ENCODE measurements at places on chromosomes 5 and 9.

- no peak for DNase-seq
These were observed 94.1 kb downstream of the CDC42SE2 start for GRCh38 chr5:131357739-131358561.

DNA sequence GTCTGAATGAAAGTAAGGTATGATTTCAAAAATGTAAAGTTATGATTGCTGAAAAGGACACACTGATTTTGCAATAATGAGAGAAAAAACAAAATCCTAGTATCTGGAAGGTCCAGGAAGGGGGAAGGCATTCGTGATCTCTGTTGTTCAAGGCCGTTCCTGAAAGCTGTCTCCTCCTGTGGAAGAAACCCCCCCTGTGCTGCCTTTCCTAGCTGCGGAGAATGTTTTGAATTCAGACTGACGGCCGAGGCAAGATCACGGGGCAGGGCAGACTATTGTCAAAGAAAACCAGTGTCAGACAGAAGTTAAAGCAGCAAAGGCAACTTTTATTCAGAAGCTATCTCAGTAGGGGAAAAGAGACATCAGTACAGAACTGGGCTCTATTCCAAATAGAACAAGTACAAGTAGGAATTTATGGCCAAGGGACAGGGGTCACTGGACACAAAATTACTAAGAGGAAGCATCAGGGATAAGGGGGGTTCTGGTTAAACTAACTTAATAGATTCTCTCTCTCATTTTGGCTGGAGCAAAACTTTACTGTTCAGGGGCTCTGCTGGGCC lies 61.9 kb upstream of the IGFBPL1 start:
- DNase-seq, result no peak

DNA sequence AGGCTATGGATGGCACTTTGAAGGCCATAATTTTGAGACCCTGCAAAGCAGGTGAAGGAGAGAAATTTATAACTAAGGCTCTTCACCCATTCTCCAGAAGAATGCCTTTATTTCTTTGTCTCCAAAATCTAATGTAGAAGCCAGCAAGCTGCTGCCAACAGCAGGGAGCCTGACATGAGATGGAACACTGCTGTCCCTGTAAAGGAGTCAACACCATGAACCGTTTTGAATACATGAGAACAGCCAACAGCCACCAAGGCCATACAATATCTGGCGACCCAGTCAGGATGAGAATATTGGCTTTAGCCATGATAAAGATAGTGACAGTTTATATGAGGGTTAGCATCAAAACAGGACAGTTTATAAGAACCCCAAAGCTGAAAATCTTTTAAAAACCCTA lies 121.2 kb upstream of the LIFR start:
- DNase-seq, result no peak

GRCh38 chr5:40656766-40657165 lies 22.9 kb upstream of the PTGER4 start:
- no peak for DNase-seq

- DNase-seq, result no peak
These were observed 18.5 kb upstream of the SLC12A7 start for GRCh38 chr5:1130218-1130946.

- DNase-seq, result no peak
These were observed 83.3 kb upstream of the CXCL14 start for GRCh38 chr5:135662061-135662481.

- no peak for DNase-seq
These were observed 34.6 kb upstream of the CCL21 start for GRCh38 chr9:34744295-34745221.

DNA sequence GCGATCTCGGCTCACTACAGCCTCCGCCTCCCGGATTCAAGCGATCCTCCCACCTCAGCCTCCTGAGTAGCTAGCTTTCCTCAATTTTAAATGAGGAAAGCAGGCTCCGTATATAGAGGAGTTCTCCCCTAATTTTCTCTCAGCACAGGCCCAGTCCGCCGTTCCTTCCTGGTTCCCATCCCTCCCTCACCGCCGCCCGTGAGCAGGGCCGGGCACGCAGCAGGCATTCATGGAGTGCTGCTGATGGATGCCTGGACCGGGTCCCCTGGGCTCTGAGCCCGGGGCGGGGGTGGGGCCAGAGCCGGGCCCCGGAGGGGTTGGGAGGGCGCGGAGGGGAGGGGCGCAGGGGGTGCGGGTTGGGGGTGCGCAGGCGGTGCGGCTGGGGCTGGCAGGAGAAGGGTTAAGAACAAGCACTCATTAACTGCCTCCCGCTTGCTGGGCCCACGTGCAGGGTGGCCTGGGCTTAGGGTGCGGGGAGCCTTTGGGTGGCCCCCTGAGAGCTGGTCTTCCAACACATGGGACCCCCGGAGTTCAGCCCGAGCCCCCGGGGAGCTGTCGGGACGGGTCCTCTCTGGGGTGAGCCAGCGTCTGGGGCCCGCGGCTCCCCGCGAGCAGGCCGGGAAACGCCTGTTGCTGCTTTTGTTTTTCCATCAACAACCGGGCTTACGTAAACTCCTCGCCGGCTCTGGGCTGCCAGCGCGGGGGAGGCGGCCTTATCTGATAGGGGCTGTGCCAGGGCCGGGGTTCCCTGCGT lies 33.7 kb downstream of the LHX2 start:
- peak; percentile 27 for DNase-seq

DNA sequence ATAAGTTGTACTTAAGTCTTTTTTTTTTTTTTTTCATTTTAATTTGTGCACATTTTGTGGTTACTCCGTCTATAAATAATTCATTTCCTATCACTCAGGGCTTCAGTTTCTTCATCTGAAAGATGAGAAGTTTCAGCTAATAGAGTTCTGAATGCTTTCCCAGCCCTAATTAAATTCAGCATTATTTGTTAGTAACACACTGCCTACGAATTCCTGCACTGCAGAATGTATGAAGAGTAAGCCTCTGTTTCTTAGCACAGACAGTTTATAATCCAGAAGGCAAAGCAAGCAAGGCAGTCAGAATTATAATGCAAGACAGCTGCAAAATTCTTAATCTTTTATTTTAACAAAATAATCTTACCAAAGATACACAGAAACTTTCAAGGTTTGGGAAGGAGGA lies 138.0 kb upstream of the GHR start:
- no peak for DNase-seq

GRCh38 chr5:7756453-7756852 lies 94.5 kb downstream of the CFAP90 start:
- no peak for DNase-seq

DNA sequence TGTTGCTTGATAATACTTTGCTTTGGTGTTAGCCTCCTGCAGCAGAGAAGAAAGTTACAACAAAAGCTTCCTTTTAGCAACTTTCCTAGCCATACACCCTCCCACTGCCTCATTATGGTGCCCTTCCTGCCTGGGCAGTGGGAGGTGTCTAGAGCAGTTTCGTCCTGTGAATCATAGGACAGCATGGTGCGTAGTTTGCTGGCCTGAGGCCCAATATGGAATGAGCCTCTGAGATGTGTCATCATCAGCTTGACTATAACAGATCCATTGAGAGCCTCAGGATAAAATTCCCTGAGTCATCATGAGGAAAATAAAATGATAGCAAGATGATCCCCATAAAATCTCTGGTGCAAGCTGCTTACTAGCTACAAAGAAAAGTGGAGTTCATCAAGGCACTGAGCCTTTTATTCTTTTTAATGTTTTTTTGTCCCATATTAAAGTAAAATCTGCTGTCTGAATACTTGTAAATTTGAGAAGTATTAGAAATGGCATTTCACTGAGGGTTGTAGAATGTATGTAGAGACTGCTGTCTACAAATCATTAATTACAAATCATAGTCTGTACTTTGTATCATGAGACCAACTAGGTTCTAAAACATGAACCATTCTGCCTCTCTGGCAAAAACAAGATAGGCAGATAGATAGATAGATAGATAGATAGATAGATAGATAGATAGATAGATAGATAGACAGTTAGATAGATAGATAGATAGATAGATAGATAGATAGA lies 303.0 kb upstream of the PDE4D start:
- no peak for DNase-seq

- no peak for DNase-seq
These were observed 83.1 kb downstream of the KCNT1 start for GRCh38 chr9:135785013-135785575.

GRCh38 chr9:29697011-29697410 lies 2123.7 kb upstream of the C9orf72 start:
- no peak for DNase-seq

DNA sequence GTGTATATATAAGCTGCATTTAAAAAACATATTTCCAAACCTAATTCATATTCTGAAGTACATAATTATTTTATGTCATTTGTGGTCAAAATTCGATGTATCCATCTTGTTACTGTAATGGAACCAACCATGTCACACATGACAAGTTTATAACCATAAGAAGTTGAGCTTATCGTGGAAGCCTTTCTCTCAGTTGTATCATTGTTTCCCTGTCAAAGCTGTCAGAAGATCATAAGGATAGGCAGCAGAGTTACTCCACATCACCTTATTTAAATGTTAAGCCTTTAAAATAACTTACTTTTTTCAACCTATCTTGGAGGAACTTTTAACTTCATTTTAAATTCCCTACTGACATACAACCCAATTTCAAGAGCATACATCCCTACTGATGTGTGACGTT lies 841.5 kb downstream of the PTPRD start:
- no peak for DNase-seq

DNA sequence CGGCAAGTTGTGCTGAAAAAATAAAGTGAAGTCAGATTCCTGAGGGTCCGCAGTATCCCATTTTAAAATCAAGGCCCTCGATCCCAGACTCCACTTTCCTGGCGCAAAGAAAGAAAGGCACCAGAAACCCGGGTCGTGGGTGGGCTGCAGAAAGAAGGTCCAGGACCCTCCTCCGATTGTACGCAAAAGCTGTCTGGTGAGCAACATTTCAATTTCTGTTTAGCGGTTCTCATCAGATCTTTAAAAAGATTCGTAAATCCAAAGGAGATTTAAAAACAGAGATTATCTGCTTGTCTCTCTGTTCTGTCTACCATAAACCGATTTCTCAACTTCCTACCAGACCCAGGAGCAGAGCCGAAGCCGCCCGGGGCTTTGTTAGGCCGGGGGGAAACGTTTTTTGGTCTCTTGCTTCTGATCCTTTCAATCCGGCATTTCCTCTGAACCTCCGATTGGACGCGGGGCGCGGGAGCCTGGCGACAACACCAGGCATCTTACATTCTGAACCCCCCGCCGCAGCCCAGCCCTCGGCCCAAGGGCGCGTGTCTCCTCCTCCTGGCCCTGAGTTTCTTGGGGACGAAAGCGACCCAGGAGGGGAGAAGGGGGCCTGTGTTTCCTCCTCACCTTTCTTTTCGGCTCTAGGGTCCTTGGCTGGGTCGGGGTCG lies 746 bp downstream of the NKX2-5 start:
- DNase-seq, result no peak

- DNase-seq, result no peak
These were observed 593.0 kb downstream of the BNC2 start for GRCh38 chr9:16277471-16277960.

- no peak for DNase-seq
These were observed 21.2 kb upstream of the PCSK5 start for GRCh38 chr9:75869236-75869635.

Measured in erythroblast (primary cell).